Sigmoid colon (tissue), 7 donors: ENCODE measurements at places on chromosomes 11 and 22. TPM values are rescaled to one million over a fixed set of nuclear protein-coding genes. Genes with fewer than 3 reads are reported as not detected.
A peak's percentile ranks its signal among the peaks of the same experiment; 100 is the strongest.

Gene SRSF8
- total RNA-seq: 30.4 TPM

Gene MCAT
- total RNA-seq: 20.8 TPM

Gene POU2AF2
- not detected for total RNA-seq

- peak; percentile 75 for DNase-seq
Measured at GRCh38 chr22:17705951-17706900, 67.7 kb downstream of the BCL2L13 start.

GRCh38 chr11:130859886-130860285 lies 56.4 kb downstream of the SNX19 start:
- DNase-seq: no peak

GRCh38 chr11:134845474-134846327 lies 433.7 kb upstream of the B3GAT1 start:
- DNase-seq: no peak

- no peak for DNase-seq
Measured at GRCh38 chr11:2787816-2788167, 88.0 kb upstream of the KCNQ1OT1 start.

- DNase-seq: no peak
Measured at GRCh38 chr22:39699631-39700360, 129.2 kb downstream of the CACNA1I start.

- DNase-seq: no peak
Measured at GRCh38 chr11:113106507-113106906, 145.3 kb downstream of the NCAM1 start.
